ENCODE measurements at places on chromosomes 2 and 18.

DNA sequence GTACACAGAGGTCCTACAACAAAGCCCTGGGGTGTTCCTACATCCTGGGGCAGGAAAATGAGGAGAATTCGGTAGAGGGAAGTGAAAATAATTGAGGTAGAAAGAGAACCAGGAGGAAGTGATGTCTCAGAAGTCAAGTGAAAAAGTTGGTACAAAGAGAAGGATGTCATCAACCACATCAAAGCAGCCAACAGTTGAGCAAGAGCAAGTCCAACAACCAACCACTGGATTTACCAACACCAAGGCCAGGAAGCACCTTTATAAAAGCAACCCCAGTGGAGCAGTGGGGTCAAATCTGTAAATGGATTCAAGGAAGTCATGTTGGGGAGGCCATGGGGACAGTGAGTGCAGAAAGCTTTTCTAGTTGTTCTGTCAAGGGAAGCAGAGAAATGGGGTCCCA, 360.4 kb downstream of the ZNF516 start:
- DNase-seq, result no peak

GRCh38 chr2:234420408-234420807, 76.5 kb downstream of the ARL4C start:
- DNase-seq, result no peak

GRCh38 chr18:25112821-25113434, 239.0 kb downstream of the ZNF521 start:
- DNase-seq, result no peak

DNA sequence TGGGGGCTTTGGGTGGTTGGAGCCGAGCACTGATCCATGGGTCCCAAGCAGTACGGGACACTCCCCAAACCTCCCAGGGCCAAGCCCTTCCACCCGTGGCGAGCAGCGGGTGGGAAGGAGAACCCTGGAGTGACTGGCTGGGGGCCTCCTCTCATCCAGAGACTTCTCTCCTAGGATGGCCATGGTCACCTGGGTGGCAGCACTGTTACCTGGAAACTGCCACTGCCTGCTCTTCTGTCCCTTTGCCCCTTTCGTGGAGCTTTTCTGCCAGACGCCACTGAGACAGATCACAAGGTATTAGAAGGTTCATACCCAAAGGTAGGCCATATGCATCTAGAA, 26.9 kb downstream of the CENPO start:
- no peak for DNase-seq

DNA sequence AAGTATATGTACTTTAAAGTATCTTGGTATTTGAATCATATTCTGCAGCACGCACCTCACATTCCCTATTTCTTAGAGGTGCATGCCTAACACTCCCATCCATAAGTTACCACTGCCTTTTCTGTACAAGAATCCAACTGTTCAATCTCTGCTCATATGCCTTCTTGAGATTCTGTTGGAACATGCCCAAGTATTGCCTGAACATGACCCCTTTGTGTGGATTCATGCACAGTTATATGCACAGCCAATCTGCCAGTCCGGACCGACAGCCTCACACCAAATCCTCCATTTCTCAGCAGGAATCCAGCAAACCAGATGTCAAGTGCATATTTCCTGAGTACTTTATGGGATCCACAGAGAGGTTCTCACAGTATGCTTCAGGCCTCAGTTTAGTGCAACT, 222.0 kb downstream of the TMEM182 start:
- no peak for DNase-seq

DNA sequence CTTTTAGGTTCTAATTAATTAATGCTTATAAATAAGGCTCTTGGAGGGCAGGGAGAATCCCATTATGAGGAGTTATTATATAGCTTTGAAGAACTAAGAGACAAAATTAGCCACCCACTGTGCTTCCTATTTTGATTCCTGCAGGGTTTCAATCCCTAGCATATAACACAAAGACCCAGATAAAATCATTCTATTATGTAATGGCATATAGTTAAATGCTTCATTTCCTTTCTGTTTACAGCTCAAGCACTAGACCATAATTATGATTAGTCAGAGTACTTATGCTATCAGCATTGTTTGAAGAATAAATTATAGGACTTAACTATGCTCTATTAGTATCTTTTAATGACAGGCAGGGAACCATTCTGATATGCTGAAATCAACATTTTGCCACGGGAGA, 9.1 kb downstream of the GPR155 start:
- DNase-seq, result no peak

GRCh38 chr2:149021271-149021719, 17.2 kb upstream of the LYPD6B start:
- no peak for DNase-seq

DNA sequence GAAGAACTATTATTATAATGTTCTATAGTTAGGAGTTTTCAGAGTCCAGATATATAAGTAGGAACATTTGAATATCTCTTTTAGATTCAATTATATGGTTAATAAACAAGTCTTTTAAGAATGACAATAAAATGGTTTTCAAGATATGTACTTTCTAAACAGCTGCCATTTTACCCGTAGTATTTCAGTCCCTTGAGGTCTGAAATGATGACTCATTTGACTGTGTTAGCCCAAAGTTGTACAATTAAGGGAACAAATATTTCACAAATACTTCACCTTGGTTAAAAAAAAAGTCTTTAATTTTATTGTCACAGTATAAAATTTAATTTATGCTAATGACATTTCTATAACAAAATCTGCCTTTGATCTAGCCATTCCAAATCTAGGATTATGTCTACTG, 91.6 kb upstream of the TANK start:
- DNase-seq, result no peak

GRCh38 chr2:185147361-185147760, 549.0 kb downstream of the ZNF804A start:
- DNase-seq, result no peak

DNA sequence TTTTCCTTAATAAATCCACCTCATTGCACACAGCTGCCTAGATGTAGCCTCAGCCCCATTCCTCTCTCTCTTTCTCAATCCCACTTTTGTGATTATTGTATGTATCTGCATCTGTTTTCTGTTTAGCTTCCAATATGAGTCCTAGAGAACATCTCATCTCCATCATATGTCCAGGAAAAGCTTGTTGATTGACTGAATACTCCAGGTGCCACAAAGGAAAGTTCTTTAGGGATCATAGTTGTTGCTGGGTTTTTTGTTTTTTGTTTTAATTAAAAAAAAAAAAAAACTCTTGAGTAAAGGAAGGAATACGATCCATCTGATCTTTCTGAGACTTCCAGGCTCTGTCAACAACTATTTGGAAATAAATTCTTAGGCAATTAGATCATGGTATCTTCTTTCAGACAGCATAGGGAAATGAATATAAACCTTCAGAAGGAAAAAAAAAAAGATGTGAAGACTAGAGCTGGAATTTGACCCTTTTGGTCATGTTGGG, 42.5 kb downstream of the KIAA2012 start:
- DNase-seq, result no peak

- DNase-seq, result no peak
Observed at GRCh38 chr2:237896956-237897355, 37.5 kb downstream of the RAMP1 start.

DNA sequence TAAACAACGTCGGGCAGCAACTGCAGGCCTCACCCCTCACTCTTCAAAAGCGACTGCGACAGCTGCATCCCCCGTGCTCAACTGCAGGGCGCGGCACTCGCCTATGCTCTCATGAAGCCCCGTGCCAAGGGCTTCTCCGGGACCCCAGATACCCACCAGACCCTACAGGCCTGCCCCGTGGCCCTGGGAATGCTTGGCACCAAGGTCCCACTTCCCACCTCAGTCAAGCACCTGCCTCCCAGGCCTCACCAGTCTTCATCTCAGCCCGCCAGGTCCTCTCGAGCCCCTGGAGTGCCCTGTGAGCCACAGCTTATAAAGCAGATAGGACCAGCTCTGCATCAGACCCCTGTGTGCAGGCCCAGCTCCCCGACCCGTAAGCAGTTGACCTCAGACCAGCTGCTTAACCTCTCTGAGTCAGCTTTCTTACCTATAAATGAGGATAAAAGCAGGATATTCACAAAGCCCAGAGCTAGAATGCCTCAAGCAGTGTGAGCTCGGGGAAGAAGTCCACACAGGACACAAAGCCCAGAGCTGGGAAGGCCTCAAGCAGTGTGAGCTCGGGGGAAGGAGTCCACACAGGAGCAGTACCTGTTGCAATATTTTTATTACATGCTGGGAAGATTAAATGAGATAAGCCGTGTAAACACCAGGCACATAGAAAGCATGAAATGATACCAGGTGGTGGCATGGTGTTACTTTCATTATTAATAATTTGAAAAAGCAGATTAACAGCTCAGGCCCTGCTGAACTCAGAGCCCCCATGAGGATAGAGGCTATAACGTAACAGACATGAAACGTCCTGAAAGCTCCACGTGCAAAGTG, 96.9 kb downstream of the HDAC4 start:
- no peak for DNase-seq

- DNase-seq, result no peak
Observed at GRCh38 chr2:95357717-95358280, 44.7 kb upstream of the FAHD2A start.

GRCh38 chr2:205685314-205686055, 3.2 kb downstream of the NRP2 start:
- DNase-seq, result no peak

GRCh38 chr2:199850218-199850717, 724 bp downstream of the FTCDNL1 start:
- DNase-seq, result no peak

GRCh38 chr2:102789349-102790090, 27.7 kb downstream of the TMEM182 start:
- no peak for DNase-seq

DNA sequence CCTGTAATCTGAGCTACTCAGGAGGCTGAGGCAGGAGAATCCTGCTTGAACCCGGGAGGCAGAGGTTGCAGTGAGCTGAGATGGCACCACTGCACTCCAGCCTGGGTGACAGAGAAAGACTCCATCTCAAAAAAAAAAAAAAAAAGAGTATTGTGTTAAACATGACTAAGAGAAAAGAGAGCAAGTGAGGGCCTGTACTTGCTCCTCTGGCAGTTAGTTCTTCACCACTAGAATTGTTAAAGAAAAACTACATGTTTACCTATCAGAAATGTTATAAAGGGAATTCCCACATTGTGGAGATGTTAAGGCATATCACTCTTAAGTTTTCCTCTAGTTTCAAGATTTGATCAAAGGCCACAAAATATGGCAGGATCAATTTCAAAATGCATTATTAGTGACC, 75.4 kb upstream of the LRATD1 start:
- DNase-seq, result no peak

DNA sequence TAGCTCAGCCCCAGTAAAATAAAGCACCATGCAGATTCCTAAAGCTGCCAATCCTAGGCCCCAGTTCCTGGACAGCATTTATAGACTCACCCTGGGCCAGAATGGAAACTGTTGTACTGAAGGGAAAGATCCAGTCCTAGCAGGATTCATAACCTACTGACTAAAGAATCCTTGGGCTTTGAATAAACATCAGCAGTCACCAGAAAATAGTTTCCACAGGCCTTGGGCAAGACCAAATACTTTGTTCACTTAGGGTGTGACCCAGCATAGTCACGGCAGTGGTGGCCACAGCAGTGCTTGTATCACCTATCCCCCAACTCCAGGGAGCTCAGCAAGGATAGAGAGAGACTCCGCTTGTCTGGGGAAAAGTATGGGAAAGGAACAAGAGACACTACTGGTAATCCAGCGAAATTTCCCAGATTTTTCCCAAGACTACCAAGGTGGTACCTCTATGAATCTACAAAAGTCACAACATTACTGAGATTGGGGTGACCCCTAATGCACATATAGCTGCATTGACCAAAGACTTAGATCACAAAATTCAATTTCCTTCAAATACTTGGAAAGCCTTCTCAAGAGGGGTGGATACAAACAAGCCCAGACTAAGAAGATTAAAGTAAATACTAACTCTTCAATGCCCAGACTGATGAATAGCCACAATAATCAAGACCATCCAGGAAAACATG, 748.1 kb upstream of the LRATD1 start:
- DNase-seq, result no peak

- no peak for DNase-seq
Observed at GRCh38 chr2:195612611-195613495, 44.2 kb upstream of the SLC39A10 start.

GRCh38 chr18:12765126-12765525, 62.3 kb downstream of the PSMG2 start:
- DNase-seq, result no peak

DNA sequence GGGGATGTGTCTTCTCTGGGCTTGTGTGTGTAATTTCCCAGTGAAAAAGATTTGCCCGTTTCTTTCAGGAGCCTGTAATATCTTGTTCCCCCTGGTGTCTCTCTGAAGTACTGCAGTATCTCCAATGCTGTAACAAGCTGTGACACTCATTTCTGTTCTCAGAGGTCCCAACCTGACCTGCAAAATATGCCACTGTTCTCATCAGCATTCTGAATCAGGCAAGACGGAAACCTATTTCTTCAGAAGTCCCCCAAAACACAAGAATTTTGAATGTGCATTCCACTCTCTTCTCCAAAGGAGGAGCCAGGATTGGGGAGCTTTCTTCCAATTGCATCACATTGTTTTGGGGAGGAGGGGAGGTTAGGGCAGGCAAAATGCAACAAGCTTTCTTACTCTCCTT, 77.0 kb upstream of the CNGA3 start:
- no peak for DNase-seq

- DNase-seq, result no peak
Observed at GRCh38 chr2:152068226-152068625, 30.6 kb downstream of the CACNB4 start.

GRCh38 chr2:2747797-2748301, 416.8 kb upstream of the MYT1L start:
- DNase-seq, result no peak

DNA sequence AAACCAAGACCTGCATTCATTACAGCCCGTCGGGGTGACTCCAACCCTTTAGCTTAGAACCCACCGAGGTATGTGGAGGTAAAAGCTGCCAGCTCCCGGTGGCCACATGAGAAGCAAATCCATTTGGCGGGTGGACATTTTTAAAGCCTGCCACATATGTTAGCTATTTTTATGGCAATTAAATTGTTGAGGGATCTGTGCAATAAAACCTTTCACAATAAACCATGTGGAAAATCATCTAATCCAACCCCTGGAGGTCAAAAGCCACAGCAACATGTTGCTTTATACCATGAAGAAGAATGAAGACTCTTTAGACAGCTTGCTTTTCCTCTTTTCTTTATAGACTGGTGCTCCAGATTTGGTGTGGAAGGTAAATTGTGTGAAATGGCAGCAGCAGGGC, 176.3 kb downstream of the AGPS start:
- no peak for DNase-seq

- DNase-seq, result no peak
Observed at GRCh38 chr2:98730053-98730706, 752 bp downstream of the MGAT4A start.

DNA sequence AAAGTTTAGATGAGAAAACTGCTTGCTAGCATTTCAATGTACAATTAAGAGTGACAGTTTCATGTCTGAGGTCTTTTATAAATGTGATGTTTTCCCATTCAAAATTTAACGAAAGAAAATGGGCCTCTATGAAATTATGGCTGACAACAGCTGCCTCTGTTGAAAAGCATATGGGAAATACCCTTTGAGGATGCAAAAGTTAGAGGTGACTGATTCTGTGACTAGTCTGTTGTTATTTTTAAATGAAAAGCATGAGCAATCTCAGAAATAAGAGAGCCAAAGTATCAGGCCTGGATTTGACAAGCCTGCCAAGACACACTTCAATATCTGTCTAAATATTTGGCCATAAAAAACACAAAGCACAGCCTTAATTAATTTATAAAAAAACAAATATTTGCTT, 580.8 kb downstream of the ERBB4 start:
- no peak for DNase-seq

- no peak for DNase-seq
Observed at GRCh38 chr2:6913415-6914157, 3.6 kb upstream of the RNF144A start.

All from stimulated activated CD8-positive, alpha-beta memory T cell treated with anti-CD3 and anti-CD28 coated beads, Interleukin-15, amount 100 ng/mL, for 24 hours (primary cell).